Stimulated activated CD4-positive, alpha-beta T cell treated with anti-CD3 and anti-CD28 coated beads, Interleukin-15, amount 100 ng/mL, for 24 hours (primary cell): ENCODE measurements at places on chromosomes 7 and 10.
A peak's percentile ranks its signal among the peaks of the same experiment; 100 is the strongest.

DNA sequence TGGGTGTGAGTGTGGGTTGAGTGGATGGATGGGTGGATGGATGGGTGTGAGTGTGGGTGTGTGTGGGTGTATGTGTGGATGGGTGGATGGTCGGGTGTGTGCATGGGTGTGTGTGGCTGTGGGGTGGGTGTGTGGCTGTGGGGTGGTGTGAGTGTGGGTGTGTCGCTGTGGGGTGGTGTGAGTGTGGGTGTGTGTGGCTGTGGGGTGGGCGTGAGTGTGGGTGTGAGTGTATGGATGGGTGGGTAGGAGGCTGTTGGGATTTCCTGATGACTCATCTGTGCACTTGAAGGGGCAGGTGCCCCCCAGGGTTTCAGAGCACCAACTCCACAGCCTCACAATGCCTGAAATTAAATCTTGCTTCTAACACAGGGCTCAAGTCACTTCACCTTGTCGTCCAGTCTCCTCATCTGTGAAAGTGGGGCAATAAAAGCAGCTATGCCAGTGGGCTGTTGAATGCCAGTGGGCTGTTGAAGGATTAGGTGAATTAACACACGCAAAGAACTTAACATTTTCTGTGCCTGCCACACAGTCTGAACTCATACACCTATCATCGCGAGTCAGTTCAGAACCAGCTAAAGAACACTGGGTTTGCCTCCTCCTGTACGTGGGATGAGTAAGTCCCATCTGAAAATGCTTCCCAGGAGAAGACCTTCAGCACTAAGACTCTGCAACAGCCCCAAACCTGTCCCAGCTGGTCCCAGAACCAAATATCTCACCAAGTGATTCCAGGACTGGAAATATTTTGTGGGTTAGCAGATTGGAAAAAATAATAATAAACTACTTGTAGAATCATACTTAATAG is 32.0 kb downstream of the SFMBT2 start:
- no peak for DNase-seq

GRCh38 chr10:30687698-30688213 is 58.2 kb upstream of the LYZL2 start:
- DNase-seq: peak; percentile 88

DNA sequence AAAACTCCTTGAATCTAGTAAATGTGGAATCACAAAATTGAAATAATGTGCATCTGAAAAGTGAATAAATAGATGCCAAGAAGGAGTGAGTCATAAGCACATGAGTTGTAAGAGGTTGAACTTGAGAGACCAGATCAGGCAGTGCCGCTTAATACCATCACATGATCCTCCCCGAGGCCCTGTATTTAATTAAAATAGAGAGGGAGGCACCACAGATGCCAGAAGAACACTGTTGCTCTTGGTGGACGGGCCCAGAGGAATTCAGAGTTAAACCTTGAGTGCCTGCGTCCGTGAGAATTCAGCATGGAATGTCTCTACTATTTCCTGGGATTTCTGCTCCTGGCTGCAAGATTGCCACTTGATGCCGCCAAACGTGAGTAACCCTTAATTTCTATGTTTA is at the start of gene GPNMB:
TSS of gene GPNMB (plus strand) at position 221 of the 400 bp plus-strand sequence. CDS start at position 304, 83 bp downstream.
- no peak for DNase-seq

GRCh38 chr10:113130014-113130641 is 180.1 kb downstream of the TCF7L2 start:
- DNase-seq: no peak

DNA sequence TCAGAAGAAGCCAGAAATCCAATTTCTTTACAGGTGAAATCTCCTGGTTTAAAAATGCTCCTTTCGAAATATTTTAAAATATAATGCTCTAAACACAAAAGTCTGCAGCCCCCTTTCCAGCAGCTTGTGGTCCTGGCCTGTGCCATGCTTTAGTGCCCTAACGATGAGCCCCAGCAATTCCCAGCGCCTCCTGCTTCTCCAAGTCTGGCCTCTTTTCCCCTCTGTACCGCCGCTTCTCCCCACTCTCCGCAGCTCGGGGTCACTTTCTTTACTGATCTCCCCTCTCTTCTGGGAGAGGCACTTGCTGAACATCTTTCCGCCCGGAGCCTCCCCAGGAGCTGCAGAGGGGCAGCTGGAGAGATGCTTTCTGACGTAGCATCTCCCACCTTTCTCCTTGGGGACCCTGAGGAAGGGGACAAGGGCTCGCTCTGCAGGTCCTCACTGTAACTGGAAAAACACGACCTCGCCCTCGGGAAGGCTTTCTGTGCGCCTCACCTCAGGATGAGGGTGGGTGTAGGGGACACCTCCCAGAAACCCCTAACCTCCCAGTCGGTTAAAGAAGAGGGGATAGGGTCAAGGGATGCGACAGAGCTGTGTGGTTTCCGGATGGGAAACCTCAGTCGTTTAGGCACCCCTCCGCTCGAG is 565 bp upstream of the INA start:
- DNase-seq: no peak

DNA sequence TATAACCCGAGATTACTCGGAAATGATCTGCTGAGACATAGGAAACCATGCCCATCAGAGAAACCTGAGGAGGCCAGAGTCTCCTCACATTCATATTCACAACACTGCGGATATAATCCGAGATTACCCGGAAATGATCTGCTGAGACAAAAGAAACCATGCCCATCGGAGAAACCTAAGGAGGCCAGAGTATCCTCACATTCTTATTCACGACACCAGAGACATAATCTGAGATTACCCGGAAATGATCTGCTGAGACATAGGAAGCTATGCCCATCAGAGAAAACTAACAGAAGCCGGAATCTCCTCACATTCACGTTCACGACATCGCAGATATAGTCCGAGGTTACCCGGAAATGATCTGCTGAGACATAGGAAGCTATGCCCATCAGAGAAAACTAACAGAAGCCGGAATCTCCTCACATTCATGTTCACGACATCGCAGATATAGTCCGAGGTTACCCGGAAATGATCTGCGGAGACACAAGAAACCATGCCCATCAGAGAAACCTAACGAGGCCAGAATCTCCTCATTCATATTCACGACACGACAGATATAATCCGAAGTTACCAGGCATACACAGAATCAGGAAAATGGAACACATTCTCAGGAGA is 422.3 kb upstream of the AKR1E2 start:
- DNase-seq: no peak

- DNase-seq: no peak
Observed at GRCh38 chr7:46909601-46910051, 672.3 kb downstream of the TNS3 start.

GRCh38 chr7:1325646-1326510 is 93.2 kb downstream of the UNCX start:
- DNase-seq: no peak

DNA sequence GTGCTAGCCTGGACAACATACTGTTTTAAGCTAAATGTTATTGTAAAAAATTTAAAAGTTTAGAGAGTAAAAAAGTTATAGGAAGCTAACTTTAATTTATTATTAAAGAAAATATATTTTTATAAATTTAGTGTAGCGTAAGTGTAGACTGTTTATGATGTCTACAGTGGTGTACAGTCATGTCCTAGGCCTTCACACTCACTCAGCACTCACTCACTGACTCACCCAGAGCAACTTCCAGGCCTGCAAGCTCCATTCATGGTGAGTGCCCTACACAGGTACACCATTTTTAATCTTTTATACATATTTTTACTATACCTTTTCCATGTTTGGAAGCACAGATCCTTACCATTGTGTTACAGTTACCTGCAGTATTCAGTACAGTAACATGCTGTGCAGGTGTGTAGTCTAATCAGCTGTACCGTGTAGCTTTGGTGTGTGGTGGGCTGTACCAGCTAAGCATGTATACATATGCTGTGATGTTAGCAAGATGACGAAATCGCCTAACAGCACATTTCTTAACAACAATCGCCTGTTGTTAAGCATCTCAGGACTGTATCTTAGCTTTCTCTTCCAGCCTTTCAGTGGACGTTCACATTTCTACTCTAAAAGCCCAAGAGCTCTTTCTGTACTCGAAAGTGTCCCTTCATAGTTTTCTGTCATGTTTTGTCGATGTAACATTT is 12.5 kb downstream of the RNF32 start:
- DNase-seq: no peak

DNA sequence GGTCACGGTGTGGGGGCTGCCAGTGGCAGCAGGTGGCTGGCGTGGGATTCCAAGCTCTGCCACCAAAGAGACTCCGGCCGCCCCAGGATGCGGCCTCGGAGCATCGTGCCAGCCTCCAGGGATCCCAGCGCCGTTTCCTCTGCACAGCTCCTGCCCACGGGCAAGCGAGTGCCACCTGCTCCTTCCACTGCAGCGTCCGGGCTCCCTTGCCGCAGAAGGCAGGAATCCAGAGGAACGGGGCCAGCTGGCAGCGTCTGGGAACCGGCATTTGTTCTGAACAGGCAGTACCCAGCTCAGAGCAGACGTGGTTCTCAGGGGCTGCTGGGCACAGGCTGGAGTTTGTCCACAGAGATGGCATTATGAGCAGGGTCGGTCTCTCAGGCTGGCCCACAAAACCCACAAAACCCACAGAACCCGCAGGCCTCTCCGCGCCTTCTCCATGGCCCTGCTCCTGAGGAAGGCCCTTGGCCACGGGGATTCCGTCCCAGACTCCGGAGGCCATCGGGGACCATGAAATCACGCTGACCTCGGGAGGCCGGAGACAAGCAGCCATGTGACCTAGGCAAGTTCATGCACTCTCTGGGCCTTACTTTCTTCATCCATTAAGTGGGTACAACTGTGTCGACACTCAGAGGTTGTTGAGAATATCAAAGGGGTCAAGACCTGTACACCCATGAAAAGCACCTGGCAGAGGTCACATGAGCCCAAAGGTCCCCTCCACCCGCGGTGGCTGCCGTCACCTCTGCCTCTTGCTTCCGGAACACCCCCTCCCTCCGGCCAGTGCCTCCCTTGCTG is 72.1 kb upstream of the TNRC18 start:
- no peak for DNase-seq

DNA sequence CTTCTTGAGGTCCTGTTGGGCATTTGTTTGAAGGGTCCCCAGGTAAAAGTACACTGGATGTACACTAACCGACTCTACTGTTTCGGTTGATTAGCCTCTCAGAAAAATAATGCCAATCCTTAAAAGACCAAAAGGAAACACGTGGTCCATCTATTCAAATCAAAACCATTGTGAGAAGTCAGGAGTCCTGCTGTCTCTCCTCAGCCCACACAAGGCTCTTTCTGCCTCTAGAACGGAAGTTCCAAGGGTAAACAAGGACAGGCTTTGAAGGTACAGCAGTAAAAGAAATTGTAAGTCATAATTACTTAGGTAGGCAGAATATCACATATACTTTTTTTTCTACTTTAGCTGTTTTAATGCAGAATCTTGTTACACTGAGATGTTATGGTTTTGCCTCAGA is 71.7 kb upstream of the TPK1 start:
- no peak for DNase-seq

DNA sequence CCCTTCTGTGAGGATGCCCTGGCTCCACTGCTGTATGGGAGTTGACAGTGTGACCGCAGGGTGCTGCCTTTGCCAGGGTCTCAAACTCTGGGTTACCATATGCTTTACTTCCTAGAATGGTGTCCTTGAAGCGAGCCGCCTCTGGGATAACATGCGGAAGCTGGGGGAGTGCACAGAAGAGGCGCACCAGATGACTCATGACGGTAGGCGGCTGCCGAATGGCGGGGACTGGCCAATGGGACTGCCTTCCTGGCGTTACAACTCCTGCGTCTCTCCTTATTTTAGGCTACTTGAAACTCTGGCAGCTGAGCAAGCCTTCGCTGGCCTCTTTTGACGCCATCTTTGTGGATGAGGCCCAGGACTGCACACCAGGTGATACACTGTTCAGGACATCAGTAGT is 27.3 kb downstream of the FBH1 start:
- DNase-seq: no peak

DNA sequence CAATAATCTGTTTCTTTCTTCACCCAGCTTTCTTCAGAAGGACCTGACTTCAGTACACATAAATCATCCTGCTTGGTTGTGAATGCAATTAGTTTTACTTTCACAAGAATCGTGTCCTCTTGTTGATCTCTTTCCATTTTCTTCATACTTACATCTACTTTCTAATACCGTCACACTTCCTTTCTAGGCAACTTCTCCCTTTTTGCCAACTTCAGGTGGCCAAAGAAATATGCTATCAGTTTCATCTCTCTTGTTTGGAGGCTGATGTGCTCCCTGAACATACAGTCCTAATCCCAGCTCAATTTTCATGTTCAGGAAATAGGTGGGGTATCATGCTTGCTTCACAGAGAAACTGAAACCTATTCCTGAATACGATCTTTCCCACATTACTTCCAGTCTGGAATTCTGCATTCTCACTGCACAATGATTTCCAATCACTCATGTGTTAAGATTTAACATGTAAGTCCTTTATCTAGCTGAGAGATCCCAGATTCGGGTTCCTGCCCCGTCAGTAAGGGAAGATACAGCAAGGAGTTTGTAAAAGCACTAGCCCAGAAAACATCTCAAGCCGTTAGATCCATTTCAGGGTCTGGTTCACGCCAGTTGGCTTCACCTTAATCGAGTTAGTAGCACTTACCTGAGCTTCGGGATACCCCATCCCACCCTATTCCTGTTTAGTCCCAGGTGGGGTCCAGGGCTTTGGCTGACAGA is 994 bp downstream of the SLC25A28 start:
- peak; percentile 7 for DNase-seq

DNA sequence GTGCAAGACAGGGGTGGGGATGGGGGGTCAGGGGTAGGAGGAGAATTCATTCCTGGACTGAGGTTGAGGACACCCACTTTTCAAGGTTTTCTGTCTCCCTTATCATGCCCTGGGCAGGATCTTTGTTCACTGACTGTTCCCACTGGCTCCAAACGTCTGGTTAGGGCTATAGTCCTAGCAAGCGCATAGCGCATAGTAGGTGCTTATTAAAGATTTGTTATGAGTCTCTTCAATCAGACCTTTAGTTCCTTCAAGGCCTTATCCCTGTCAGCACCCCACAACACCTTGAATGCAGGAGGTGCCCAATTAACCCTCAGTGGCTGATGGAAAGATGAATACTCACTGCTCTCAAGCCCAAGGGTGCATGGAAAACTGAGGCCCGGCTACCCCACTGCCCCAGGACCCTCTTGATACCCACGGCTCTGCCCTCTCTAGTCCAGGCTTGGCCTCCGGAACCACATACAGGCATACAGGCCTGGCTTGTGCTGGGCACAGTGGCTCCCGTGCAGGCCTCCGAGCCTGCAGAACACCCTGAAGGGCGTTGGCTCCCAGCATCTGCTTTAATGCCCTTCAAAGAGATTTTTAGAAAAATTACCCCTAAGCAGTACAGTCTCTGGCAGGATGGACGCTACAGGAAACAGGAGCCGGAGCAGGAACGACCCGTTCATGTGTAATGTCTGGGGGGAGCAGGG is 177.7 kb downstream of the SH3PXD2A start:
- no peak for DNase-seq

GRCh38 chr7:128777156-128778123 is 1.8 kb upstream of the OPN1SW start:
- no peak for DNase-seq
